ENCODE measurements at places on chromosomes 1 and 21.

DNA sequence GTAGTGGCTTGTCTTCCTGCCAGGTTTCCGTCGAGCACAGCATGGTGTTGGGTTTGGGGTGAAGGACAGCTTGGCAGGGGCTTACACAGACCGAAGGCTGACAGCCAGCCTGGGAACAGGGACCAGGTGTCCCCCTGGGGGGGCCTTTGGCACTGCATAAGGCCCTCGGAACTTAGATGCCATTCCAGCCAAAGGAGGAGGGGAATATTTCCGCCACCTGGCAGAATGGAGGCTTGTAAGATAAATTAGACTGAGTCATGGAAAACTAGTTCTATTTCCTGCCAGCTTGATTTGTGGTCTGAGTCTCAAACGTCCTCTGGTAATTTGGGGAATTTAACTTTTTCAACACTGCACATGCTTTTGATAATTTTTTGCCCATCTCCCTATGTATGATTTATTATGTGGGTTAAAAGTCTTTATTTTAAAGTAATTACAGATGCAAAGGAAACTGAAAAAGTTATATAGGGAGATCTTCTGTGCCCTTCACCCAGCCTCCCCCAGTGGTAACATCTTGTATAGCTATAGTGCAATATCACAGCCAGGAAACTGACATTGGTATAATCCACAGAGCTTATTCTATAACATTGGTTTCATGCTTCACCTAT is 11.5 kb upstream of the TMEM51 start:
- no peak for DNase-seq

DNA sequence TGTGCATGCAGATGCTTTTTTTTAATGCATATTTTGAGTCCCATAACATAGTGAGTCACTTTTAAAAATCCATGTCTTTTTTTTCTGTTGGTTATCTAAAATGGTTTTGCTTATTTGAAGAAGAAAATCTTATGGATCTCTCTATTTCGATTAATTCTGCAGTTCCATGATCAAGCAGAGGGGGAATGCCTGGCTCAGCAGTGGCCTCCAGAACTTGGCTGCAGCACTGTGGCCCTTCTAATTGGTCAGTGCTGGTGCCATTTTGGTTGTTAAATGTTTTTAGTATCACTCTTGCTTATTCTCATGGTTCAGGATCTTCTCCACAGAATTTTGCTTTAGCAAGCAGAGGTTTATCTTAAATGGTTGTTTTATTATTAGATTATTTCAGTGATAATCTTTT is 11.2 kb downstream of the EPHX4 start:
- DNase-seq = no peak

- no peak for DNase-seq
Measured at GRCh38 chr1:85078903-85079302, 30.6 kb upstream of the MCOLN3 start.

- no peak for DNase-seq
Measured at GRCh38 chr1:228292609-228292911, 84.7 kb downstream of the OBSCN start.

- DNase-seq = no peak
Measured at GRCh38 chr1:178713259-178713658, 11.8 kb upstream of the RALGPS2 start.

GRCh38 chr1:48560116-48560515 is 88.1 kb upstream of the SPATA6 start:
- DNase-seq = no peak

GRCh38 chr1:201208236-201208635 is 17.6 kb downstream of the IGFN1 start:
- DNase-seq = no peak

GRCh38 chr1:55645270-55645669 is 430.1 kb upstream of the USP24 start:
- DNase-seq = no peak
